T-helper 2 cell (primary cell): ENCODE measurements at places on chromosomes 16 and 17.

GRCh38 chr16:48822431-48822830 is 212.5 kb upstream of the N4BP1 start:
- no peak for DNase-seq

- no peak for DNase-seq
These were observed 60.9 kb downstream of the RPTOR start for GRCh38 chr17:80605326-80606066.

- DNase-seq, result no peak
These were observed 942.1 kb downstream of the KCNJ2 start for GRCh38 chr17:71111460-71111859.

- DNase-seq, result no peak
These were observed 48.5 kb downstream of the ZNF18 start for GRCh38 chr17:11948789-11949188.

GRCh38 chr17:76704805-76705204 is 6.0 kb downstream of the MXRA7 start:
- DNase-seq, result no peak

DNA sequence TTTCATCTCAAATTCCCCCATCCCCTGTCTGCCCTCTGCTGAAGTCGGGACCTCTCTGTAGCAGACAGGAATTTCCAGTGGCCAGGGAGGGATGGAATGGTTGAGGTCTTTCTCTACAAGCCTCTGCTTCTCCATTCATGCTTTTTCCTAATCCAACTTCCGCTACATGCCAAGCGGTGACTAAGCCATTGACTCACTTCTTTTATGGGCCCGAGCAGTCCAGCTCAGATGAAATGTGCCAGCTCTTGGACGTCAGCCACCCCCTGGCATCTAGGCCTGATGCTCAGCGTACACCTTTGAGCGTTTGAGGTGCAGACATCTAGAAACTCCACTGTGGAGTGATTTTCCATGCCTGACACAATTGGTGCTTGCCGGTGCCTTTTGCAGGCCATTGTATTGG is 40.7 kb upstream of the GPR139 start:
- DNase-seq, result no peak

- DNase-seq, result no peak
These were observed 62.3 kb downstream of the MARCHF10 start for GRCh38 chr17:62745806-62746205.

DNA sequence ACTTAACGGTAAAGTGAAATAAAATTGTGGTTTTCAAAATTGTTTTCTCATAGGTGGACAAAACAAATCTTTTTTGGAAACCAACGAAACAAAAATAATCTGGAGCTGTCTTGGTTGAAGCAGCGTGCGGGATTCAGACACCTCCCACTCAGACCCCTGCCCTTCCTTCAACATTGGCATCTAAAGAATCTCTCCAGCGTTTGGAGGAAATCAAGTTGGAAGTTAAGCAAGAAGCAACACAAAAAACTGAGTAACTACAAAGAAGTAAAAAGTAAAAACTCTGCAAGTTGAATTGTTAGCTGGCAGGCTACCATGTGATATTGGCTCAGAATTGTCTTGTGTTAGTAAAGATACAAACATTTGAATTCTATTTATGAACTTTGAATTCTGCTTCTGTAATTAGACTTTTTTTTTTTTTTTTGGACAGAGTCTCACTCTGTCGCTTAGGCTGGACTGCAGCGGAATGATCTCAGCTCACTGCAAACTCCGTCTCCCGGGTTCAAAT is 361.0 kb upstream of the PMFBP1 start:
- DNase-seq, result no peak

DNA sequence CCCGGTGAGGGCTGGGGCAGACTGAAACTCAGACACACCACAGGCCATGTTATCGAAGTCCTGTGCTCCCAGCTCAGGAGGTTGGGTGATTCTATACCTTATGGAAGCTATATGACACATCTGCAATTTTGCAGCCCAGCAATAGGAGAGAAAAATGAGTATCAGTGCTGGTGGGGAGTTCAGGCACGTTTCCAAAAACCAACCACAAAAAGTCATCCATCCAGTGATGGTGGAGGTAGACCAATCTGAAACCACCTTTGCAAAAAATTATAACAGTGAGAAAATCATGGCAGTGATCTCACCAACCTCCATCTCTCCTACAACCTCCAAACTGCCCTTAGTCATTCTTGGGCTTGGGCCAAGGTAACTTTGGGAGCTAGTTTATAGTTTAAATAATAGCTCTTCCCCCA is 327.9 kb downstream of the SLC39A11 start:
- no peak for DNase-seq

DNA sequence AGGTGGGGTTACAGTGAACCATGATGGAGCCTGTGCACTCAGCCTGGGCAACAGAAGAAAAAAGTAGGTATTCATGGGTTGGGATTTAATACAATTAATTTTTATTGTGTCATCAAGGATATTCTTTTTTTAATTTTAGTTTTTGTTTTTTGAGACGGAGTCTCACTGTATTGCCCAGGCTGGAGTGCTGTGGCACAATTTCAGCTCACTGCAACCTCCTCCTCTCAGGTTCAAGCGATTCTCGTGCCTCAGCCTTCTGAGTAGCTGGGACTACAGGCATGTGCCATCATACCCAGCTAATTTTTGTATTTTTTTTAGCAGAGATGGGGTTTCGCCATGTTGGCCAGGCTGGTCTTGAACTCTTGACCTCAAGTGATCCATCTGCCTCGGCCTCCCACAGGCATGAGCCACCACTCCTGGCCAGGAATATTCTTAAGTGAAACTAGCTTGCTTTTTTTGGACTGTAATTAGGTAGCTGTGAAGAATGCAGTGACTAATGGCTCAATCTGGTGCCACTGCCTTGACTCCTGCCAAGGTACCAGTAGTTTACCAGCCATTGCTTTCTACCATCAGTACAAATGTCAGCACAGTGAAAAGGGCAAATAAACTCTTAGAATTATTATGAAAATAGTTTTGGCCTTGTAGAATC is 4.8 kb downstream of the PPM1D start:
- no peak for DNase-seq

- DNase-seq, result peak; percentile 22
These were observed 7.4 kb downstream of the FOXF1 start for GRCh38 chr16:86517652-86518258.

GRCh38 chr17:8072729-8073461 is 14.6 kb downstream of the ALOX12B start:
- no peak for DNase-seq

GRCh38 chr16:7221157-7221556 is 111.5 kb upstream of the RBFOX1 start:
- DNase-seq, result no peak

- no peak for DNase-seq
These were observed 19.7 kb downstream of the SEZ6 start for GRCh38 chr17:28985950-28986713.

GRCh38 chr16:81442916-81443687 is 1.5 kb upstream of the CMIP start:
- no peak for DNase-seq

DNA sequence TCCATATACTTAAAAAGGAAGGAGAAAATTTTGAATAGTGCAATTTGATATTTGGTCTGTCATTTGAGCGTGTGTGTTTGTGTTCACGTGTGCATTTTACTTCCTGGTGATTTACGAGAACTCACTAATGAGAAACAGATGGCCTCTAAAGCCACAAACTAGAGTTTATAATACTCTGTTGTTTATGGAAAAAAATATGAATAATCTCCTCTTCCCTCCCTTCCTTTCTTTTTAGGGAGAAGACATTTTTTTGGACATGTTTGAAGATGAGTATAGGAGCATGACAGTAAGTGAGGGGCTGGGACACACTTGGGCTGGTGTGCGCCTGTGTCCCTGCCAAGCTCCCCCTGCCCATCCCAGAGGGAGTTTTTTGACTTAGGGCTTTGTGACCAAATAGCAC is 102.7 kb downstream of the CLEC16A start:
- DNase-seq, result no peak

- no peak for DNase-seq
These were observed 104.5 kb downstream of the C16orf78 start for GRCh38 chr16:49478107-49478506.

- no peak for DNase-seq
These were observed 155.6 kb downstream of the HS3ST2 start for GRCh38 chr16:22969567-22969966.

DNA sequence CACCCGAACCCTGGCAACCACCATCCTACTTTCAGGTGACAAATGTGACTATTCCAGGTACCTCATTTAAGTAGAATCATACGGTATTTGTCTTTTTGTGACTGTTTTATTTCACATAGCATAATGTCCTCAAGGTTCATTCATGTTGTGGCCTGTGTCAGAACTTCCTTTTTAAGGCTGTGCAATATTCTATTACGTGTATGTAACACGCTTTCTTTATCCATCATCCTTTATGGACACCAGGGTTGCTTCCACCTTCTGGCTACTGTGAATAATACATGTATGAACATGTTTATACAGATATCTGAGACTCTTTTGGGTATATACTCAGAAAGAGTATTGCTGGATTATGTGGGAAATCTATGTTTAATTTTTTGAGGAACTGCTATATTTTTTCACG is 28.7 kb upstream of the RSL1D1 start:
- DNase-seq, result peak; percentile 9

DNA sequence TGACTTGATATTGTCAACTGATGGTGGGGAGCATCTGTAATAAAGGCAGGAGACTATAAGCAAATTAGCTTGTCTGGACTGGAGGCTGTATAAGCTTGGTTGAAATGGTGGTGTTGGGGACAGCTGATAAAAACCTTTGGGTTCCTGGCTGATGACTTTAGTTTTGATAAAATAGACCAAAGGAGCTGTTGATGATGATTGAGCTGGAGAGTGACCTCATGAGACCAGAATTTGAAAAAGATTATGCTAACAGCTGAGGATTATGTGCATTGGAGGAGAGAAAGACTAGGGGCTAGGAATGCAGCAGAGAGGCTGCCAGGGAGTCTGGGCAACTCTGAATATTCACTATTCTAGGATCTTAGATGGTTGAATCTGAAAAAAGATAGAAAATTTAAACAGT is 8.7 kb upstream of the CDC27 start:
- no peak for DNase-seq

GRCh38 chr17:323181-323580 is 29.4 kb downstream of the RPH3AL start:
- DNase-seq, result no peak

GRCh38 chr16:87058728-87059250 is 258.4 kb downstream of the C16orf95 start:
- no peak for DNase-seq

GRCh38 chr17:18324140-18325050 is 9.3 kb downstream of the SMCR8 start:
- DNase-seq, result no peak
